ENCODE measurements at places on chromosomes 11 and 22. TPM values are rescaled to one million over a fixed set of nuclear protein-coding genes. Genes with fewer than 3 reads are reported as not detected.

DNA sequence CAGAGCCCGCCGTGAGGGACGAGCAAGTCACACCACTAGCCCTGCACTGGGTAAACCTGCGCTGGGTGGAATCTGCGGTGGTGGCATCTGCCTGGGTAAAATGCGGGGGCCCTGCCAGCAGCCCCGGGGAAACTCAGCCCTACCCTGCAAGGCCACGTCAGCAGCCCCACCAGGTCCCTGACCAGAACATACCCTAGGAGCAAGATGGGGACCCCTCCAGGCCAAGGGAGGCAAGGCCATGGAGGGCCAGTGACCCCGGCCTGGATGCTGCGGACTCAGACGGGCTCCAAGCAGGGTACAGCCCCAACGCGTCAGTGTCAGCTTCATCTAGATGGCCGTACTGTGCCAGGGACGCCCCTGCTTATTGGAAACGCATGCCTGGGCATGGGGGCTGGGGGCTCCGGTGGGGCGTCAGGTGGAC, 26.3 kb downstream of the TOLLIP start:
- DNase-seq: no peak

- DNase-seq: no peak
Observed at GRCh38 chr11:282630-283360, 4.6 kb downstream of the NLRP6 start.

DNA sequence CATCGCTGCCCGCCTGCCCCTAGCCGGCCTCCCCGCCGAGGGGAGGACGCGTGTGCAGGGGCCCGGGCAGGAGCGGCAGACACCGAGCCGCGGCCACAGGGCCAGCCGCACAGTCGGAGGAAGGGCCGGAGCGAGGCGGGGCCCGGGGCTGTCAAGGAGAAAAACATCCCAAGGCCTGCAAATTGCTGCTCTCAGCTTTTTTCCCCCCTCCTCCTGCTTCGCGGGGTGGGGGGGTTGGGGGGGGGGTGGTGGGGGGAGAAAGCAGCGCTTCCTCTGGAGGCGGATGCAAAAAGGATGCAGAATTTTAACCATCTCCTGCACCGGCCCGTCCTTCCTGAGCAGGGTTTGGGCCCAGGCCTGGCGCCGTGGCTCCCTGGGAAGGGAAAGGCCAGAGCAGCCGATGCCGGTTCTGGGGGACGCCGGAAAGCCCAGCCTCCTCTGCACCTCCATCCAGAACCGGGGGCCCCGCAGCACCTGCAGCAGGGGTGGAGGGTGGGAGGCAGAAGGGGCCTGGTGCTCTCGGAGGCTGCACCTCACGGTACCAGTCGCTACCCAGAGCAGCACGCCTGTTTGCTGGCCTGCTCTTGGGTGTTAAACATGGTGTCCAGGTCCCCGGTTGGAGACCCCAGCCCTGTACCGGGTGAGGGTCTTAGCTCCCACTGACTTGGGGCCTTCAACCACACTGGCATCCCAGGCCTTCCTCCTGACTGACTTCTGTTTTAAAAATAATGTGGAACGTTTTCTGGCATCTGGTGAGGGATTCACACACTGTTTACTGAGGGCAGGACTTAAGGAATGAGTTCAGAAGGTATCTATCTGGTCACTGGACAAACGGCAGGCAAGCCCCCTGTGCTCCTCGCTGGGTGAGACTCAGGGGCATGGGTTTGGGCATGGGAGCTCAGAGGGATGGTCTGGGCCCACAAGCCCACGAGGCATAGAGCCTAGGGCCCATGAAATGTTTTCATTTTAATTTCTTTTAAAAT, 77.4 kb upstream of the WNT7B start:
- no peak for DNase-seq

GRCh38 chr22:48630848-48631247, 1196.8 kb downstream of the BRD1 start:
- DNase-seq: no peak

- no peak for DNase-seq
Observed at GRCh38 chr11:32381179-32381578, 54.2 kb downstream of the WT1 start.

GRCh38 chr22:50548921-50549790, 3.5 kb downstream of the KLHDC7B start:
- DNase-seq: no peak

GRCh38 chr11:134466156-134466555, 54.1 kb upstream of the B3GAT1 start:
- DNase-seq: peak; percentile 66

- no peak for DNase-seq
Observed at GRCh38 chr11:65334696-65335295, 1.1 kb downstream of the DPF2 start.

DNA sequence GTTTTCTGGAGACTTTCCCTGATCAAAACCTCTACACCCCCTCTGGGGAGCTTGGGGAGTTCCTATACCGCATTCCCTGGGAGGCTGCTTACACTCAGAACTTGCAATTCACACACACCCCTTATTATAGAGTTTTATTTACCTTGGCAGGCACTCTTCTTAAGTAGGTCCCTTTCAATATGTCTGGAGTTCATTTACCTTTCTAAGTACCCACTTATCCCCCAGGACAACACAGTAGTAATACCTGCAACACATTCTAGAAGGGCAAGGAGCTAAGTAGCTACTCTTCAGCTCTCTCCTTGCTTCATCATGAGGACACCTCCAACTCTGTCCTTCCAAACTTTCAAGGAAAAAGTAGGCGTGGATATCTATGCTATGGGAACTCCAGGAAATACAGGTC, 127.8 kb upstream of the ANO3 start:
- DNase-seq: no peak

GRCh38 chr22:44938886-44939285, 70.9 kb downstream of the PHF21B start:
- no peak for DNase-seq

GRCh38 chr22:42511401-42511891, 8.2 kb downstream of the RRP7A start:
- DNase-seq: no peak

DNA sequence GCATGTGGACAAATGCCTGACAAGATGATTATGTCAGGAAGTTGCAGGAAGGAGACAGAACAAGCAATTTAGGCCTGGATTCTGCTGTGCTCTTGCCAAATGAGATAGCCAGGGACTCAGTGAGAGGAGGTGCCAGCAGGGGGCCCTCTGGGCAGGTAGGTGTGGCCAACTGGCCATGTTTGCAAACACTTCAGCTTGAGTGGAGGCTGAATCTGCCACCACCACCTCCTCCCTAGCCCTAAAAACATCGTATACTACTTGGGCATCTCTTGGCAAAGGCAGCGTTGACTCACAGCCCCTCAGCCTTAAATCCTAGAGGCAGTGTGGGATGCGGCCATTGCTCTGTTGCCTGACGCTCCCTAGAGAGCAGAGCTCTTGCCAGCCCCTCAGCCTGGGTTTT, 95.1 kb upstream of the PLET1 start:
- DNase-seq: peak; percentile 67

GRCh38 chr11:114169821-114170220, 110.3 kb downstream of the ZBTB16 start:
- no peak for DNase-seq

DNA sequence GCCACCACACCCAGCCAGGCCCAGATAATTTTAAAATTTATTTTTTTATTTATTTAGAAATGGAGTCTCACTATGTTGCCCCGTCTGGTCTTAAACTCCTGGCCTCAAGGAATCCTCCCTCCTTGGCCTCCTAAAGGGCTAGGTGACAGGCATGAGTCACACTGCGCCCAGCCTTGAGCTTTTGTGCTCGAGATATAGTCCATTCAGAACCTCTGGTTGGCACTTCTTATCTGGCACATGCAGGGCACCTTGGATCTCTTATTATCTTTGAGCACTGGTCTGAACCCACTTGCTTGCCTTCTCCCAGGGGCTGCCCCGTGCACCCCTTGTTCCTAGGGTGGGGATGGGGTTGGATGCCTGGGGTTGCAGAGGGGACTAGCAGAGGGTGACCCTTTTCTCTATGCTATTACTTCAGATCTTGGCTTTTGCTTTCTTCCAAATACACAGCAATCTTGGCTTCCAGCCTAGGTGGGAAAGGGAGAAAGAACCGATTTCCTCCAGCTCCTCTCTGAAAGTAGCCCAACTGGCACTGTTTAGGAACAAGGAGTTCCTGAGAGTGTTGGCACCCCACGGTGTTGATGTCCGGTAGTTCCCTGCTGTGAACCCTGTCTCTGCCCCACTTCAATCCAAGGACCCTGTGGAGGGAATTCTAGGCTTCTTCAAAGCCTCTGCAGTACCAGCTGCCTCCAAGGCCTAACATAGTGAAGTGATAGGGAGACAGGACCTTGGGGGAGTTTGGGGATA, 1.3 kb upstream of the SLC3A2 start:
- peak; percentile 48 for DNase-seq

DNA sequence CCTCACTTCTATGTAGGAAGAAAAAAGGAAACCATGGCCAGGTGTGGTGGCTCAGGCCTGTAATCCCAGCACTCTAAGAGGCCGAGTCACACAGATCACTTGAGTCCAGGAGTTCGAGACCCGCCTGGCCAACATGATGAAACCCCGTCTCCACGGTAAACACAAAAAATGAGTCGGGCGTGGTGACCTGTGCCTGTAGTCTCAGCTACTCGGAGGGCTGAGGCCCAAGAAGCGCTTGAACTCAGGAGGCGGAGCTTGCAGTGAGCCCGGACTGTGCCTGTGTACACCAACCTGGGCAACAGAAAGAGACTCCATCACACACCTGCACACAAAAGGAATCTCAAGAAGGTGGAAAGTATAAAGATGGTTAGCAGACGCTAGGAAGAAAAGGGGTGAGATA, 17.7 kb downstream of the DEFB131B start:
- DNase-seq: no peak

DNA sequence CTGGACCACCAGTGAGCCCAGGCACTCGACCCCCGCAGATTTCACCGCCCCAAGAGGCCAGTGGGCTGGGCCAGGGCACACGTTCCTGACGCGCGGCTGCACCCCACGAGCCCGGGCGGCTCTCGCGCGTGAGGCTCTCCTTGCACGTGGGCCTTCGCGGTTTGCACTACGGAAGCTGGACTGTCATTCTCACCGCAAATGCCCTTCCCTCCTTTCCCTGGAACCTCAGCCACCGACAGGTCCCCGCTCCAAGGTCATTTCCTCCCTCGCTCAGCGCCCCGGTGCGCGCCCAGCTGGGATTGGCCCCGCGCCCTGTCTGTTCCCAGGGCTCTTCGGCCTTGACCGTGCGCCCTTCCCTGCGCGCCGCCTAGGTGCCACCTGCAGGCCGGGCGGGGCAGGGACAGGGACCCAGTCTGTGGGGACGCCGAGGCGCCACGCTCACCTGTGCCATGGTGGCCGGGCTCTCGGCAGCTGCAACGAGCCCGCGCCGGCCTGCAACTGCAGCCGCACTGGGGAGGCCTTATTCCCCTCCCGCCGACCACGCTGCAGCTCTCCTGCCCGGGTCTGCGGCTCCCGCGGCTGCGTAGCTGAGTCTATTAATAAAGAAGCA, 2.1 kb upstream of the CPT1A start:
- peak; percentile 93 for DNase-seq

DNA sequence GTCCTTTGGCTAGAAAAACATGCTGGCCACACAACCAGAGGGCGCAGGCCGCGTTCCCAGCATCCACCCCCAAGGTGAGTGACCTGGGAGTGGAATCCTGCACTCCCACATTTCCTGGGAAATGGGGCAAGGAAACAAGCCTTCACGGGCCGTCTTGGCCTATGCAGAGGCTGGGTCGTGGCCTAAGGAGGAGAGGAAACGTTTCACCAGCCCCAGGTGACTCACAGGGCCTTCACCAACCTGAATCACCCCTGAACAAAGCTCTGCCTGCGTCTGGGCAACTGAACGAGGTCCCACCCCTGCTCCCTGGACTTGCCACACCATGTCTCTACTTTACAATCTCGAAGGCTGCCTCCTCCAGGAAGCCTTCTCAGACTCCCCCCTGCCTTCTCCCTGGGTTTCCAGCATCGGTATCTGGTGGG, 13.2 kb downstream of the MYH9 start:
- DNase-seq: no peak

DNA sequence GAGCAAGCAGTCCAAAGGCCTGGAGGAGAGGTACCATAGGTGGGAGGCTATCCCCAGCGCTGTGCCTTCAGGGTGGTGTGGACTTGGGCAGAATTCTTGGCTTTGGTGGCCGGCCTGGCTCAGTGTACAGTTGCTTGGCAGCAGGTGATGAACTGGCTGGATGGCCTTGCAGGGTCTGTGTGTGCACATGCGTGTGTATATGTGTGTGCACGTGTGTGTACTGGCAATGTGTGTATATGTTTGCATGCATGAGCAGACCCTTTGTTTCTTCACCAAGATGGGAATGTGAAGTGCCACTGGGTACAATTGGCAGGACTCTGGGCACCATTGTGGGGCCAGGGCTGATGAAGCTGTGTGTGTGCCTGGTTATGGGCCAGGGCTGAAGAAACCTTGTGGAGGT, 53.0 kb downstream of the CEP164 start:
- no peak for DNase-seq

DNA sequence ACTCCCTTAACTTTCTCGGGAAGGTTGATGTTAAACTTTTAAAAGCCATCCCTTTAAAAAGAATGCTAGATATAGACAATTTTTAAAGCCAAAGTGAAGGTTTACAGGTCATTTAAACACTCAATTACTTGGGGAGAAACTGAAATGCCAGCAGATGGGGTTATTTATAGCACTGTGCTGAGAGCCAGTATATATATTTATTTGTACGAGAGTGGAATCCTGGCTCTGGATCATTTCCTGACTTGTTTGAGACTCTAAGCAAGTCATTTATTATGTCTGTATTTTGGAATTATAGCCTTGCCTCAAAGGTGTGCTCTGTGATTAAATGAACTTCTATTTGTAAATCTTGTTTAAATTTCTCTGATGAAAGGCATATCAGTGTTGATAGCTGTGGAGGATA, 6.8 kb upstream of the ZBED5 start:
- no peak for DNase-seq

- DNase-seq: no peak
Observed at GRCh38 chr11:117900720-117901440, 24.4 kb upstream of the FXYD6 start.

DNA sequence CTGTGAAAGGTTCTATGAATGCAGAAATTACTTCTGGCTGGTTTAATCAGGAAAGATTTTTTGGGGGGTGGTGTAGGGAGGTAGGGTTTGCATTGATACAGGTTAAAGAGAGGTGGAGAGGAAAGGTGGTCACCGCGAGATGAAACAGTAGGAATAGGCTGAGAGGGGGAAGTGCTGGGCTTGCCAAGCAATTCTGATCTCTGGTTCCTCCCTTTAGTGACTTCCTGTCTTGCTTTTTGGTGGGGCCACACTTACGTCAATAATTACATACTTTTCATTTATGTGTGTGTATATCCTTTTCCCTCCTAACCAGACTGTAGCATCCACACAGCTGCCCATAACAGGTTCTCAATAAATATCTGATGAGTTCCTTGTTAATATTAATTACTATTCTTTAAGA, 120.0 kb downstream of the CTNND1 start:
- DNase-seq: no peak

The LRRC56 gene
- total RNA-seq: 3.4 TPM

The MOV10L1 gene
- total RNA-seq: not detected

The SNX15 gene
- total RNA-seq: 25.7 TPM

The TRIM22 gene
- total RNA-seq: 79.9 TPM

The GGTLC2 gene
- total RNA-seq: not detected

The NNMT gene
- total RNA-seq: not detected

The PELI3 gene
- total RNA-seq: 10.3 TPM

The DRD4 gene
- 6.2 TPM for total RNA-seq

The CASP1 gene
- total RNA-seq: not detected
